ENCODE measurements at places on chromosomes 3 and 15. TPM values are rescaled to one million over a fixed set of nuclear protein-coding genes. Genes with fewer than 3 reads are reported as not detected.

DNA sequence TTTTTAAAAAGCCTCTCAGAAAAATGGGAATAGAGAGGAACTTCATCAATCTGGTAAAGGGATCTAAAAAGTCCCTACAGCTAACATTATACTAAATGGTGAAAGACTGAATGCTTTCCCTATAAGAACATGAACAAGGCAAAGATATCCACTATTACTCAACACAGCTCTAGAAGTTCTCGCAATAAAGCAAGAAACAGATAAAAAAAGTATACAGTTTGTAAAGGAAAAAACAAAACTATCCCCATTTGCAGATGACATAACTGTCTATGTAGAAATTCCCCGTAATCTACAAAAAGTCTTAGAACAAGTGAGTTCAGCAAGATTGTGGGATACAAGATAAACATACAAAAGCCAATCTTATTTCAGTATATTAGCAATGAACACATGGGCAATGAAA, 15.4 kb downstream of the EDC3 start:
- DNase-seq, result no peak

DNA sequence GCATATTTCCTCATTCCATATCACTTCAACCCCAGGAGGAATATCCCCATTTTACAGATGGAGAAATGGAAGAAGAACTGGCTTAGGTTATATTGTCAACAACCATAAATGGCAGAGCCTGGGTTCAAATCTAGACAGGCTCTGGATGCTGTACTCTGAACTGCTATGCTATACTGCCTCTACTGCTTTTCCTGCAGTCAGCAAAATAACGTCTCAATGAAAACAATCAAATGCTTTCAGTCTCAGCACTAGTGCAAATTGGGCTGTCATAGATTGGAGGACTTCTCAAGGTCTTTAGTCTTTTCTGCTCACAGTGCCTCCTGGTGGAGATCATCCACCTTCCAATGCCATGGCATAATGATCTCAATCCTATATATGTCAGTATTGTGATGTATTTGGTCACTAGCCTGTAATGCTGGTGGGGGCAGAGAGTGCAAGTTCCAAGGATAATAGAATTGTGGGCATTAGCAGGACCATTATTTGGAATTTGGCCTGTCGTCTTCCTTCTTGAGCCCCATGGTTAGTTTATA, 285.0 kb downstream of the CLSTN2 start:
- no peak for DNase-seq

- DNase-seq, result no peak
Measured at GRCh38 chr3:48423883-48424695, 5.8 kb downstream of the PLXNB1 start.

Gene C2CD4A
- total RNA-seq, result not detected

GRCh38 chr15:40307421-40308211, at the start of gene PLCB2:
Gene PLCB2, minus strand, starts transcription at chr15:40307935. Its CDS starts 263 bp downstream, at chr15:40307672.
- peak; percentile 40 for DNase-seq

Gene PPIP5K1
- total RNA-seq, result 22.2 TPM

Gene PLAAT1
- 10.3 TPM for total RNA-seq

GRCh38 chr3:168427835-168428475, 332.2 kb upstream of the GOLIM4 start:
- DNase-seq, result no peak
